Stimulated activated CD4-positive, alpha-beta T cell treated with anti-CD3 and anti-CD28 coated beads, TNF-alpha, amount 100 ng/mL, for 1 hour (primary cell): ENCODE measurements at places on chromosomes 2 and 18.

GRCh38 chr2:45494275-45494977, 116.6 kb downstream of the SRBD1 start:
- DNase-seq = no peak

DNA sequence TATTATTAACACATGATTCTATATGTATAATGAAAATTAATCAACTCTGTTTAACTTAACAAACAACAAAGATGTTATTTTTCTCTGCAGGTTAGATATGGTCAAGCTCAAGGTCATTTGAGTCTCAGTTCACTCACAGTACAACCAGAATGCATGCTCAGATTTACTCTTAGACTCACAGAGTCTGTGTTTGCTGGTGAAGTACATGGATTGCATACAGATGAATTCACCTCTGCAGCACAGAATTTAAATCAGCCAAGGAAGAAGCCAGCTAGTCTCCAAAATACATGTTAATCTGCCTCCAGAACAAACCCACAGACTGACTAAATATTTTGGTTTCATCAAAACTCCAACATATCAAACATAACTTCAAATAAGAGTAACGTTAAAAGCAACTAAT, 424.5 kb downstream of the RAD51AP2 start:
- DNase-seq = no peak

GRCh38 chr2:30865243-30865642, 58.0 kb upstream of the CAPN13 start:
- DNase-seq = no peak

DNA sequence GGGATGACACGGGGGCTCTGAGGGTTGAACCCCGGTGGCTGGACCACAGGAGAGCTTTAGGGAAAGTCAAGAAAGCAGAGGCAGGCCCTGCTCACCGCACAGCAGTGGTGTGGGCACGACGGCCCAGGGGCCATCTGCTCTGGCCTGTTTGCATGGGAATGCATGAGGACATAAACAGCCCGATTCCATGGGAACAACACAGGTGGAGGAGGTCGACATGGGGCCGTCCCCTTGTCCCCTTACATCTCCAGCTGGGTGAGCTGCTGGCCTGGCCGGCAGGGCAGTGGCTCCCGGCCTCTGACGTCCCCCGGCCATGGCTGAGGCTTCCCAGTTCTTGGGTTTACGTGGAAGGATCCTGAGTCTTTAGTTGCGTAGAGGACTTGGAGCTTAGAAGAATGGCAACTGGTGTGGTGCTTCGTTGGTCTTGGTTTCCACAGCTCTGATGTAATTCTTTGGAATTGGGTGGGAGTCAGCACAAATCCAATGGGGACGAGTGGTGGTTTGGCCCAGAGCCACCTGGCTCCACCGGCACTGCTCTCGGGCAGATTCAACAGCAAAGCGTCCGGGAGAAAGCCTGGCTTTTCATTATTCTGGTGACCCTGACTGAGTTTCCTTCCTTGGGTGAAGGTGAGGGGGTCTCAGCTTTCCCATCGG, 98.3 kb upstream of the HDAC4 start:
- DNase-seq = no peak

GRCh38 chr2:38130876-38131275, 54.9 kb upstream of the CYP1B1 start:
- no peak for DNase-seq

DNA sequence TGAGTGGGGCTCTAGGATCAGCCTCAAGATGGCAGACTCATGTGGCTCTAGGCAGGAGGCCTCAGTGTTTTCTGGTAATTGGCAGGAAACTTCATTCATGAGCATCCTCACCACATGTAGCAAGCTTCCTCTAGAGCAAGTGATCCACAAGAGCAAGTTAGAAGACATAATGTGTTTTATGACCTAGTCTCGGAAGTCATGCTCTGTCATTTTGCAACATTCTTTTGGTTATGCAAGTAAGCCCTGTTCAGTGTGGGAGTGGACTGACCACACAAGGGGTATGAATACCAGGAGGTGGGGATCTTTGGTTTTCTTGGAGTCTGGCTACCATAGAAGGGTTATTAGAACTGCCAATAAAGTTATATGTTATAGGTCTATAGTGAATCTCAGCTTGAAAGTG, 66.8 kb upstream of the STK39 start:
- DNase-seq = no peak

- no peak for DNase-seq
Observed at GRCh38 chr2:108927936-108928659, 60.9 kb downstream of the EDAR start.

- no peak for DNase-seq
Observed at GRCh38 chr2:109348671-109349502, 219.9 kb downstream of the SH3RF3 start.
